LHCN-M2 (cell line): ENCODE measurements at places on chromosomes 7 and 10. TPM values are rescaled to one million over a fixed set of nuclear protein-coding genes. Genes with fewer than 3 reads are reported as not detected.
A peak's percentile ranks its signal among the peaks of the same experiment; 100 is the strongest.

- no peak for DNase-seq
These were observed 111.9 kb downstream of the ATXN7L1 start for GRCh38 chr7:105764506-105764905.

- DNase-seq, result no peak
These were observed 92.9 kb upstream of the PCBD1 start for GRCh38 chr10:70981171-70981836.

GRCh38 chr7:37031571-37032257 is 307.4 kb upstream of the AOAH start:
- peak; percentile 100 for DNase-seq

Gene ACHE
- 0.46 TPM in 1 of 2 replicates, not detected in the other for total RNA-seq

DNA sequence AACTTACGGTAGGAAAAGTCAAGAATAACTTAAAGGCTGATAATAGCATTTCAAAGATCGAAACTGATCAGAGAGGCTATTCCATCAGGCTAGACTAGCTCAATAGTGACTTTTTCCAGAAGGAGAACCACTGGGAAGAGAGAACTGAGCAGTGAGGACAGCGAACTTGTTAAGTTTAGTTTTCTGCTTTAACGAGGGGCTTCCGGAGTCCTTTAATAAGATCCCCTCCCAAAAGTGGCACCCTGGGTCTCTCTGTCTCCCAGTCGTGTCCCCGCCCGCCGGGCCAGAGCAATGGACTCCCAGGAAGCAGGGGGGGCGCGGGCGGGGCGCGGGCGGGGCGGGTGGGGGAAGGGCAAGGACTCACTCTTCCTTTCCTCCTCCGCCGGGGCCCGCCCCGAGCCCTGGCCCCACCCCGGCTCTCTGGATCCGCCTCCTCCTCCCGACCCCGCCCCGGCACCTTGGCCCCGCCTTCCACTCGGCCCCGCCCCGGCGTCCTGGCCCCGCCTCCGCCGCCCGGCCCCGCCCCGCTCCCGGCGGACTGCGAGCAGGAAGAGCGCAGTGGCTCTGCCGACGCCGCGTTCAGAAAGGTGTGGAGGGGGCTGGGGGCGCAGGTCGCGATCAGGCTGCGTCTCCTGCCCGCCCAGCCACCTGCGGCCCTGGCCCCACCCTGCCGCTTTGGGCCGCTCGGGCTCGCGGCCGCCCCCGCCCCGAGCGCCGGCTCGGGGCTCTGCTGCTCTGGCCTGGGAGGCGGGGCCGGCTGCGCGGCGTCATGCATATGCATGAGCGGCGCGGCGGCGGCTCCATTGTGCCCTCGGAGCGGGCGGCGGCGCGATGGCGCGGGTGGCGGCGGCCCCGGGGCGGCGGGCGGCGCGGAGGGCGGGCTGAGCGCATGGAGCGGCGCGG is at the start of gene ZMIZ2:
Gene ZMIZ2 (plus strand): TSS at position 803 of the 903 bp plus-strand sequence. CDS start 7,403 bp downstream, outside the sequence.
- peak; percentile 89 for DNase-seq

Gene MSMB
- not detected in 2 replicates for total RNA-seq

GRCh38 chr7:70068531-70068930 is 470.3 kb downstream of the AUTS2 start:
- DNase-seq, result no peak

- DNase-seq, result peak; percentile 7
These were observed 61.7 kb downstream of the PWWP2B start for GRCh38 chr10:132458586-132459300.

DNA sequence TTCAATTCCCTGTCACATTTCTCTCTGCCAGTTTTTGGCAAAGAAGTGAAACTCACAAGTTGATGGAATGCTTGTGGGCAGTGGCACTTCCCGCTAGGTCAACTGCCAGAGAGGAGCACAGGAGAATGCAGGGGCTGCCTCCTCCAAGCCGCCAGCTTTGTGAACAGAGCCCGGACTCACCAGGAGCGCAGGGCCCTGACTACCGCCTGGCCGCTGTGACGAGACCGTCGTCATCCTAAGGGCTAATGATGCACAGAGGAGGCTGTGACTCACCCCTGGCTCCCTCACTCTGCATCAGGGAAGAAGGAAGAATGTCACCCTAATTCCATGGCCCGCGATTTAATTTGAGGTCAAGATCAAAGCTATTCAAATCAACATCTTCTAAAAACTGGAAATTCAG is 123.9 kb downstream of the TAX1BP1 start:
- no peak for DNase-seq

Gene ASB10
- total RNA-seq, result not detected in 2 replicates

DNA sequence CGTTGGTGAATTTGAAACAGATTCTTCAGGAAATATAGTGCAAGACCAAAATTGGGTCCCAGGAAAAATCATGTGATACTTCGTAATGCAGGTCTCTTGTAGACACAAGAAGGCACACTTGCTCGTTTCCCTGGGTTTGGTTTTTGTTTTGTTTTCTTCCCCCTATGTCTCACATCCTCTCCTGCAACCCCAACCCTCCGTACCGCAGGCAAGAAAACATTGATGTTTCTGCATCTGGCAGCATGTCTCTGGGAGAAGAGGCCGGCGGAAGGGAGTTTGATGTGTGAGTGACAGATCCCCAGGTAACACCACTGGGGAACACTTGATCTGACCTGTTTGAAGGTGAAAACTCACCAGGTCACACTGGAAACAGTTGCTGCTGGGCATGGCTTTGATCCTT is 718.5 kb downstream of the AUTS2 start:
- no peak for DNase-seq

Gene SLC26A5
- total RNA-seq, result not detected in 2 replicates

DNA sequence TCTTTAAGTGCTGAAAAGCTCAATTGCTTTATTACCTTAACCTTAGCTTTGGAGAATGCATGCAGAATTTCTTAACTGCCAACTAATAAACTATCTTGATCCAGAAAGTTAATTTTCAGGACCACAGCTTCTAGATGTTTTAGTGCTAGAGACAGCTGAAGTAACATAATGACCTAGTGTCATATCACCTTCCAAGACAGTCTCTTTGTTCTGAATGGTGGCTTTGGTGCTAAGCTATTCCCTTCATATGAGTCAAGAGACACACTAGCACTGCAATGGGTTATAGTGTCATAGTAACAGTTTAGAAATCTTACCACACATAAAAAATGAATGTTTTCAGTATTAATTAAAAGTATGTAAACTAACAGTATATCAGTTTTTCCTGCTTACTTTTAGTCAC is 115.4 kb upstream of the LRRN3 start:
- DNase-seq, result peak; percentile 7

DNA sequence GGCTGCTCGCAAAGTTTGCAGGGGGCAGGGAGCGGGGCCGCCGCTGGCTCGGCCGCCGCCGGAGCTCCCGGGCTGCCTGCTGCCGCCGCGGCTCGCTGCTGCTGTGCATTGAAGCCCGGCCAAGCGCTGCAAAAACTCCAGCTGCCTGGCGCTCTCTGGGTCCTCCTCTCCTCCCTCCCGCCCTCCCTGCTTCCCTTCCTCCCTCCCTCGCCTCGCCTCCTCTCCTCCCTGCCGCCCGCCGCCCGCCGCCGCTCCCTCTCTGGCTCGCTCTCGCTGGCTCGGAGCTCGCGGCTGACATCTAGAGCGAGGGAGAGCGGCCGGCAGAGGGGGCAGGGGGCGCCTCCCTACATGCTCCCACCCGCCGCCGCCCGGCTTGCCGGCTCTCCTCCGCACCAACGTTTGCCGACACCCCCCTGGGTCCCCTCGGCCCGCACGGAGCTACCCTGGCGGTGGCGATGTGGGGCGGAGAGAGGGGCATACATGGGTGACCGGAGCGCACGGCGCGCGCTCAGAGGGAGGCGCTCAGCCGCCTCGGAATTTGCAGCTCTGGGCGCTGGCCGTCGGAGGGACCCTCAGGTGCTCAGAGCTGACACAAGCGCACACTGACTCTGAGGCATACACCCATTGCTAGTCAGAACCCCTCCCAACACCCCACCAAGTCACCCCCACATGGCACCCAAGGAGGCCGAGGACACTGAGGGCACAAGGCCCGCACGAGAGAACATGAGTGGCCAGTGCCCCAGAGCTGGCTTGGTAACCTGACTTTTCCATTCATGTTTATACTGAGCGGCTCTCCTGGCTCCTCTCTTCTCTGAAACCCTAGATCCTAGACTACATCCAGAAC is 1.2 kb upstream of the PLXNA4 start:
- peak; percentile 15 for DNase-seq

Gene SYNPO2L
- total RNA-seq, result 0.32 and 0.63 TPM in 2 replicates

GRCh38 chr10:18418541-18419215 is 232.7 kb downstream of the NSUN6 start:
- DNase-seq, result no peak

- peak; percentile 9 for DNase-seq
These were observed 43.6 kb downstream of the CNNM1 start for GRCh38 chr10:99372546-99373271.
